Keratinocyte (primary cell): ENCODE measurements at places on chromosomes 12 and 14. TPM values are rescaled to one million over a fixed set of nuclear protein-coding genes. Genes with fewer than 3 reads are reported as not detected.
A peak's percentile ranks its signal among the peaks of the same experiment; 100 is the strongest.

DNA sequence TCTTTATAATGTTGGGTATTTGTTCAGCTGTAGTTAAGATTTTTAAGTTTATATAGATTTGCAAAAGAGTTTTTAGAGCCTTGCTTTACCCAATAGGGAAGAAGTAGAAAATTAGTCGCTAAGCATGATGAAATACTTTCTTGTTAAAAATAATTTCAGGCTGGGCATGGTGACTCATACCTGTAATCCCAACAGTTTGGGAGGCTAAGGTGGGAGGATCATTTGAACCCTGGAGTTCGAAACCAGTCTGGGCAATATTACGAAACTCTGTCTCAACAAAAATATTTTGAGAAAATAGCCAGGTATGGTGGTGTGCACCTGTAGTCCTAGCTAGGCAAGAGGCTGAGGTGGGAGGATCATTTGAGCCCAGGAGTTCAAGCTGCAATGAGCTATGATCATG lies 18.7 kb upstream of the SCFD1 start:
- DNase-seq: no peak
- no peaks in the 10 kb centered on the region for H3K27me3 ChIP-seq
- peaks cover 8% of the 10 kb centered on the region for H3K36me3 ChIP-seq
- peaks cover 1% of the 10 kb centered on the region for H3K4me1 ChIP-seq
- no peak overlapping the region for H3K27ac ChIP-seq
- H3K4me3 ChIP-seq: no peak overlapping the region

DNA sequence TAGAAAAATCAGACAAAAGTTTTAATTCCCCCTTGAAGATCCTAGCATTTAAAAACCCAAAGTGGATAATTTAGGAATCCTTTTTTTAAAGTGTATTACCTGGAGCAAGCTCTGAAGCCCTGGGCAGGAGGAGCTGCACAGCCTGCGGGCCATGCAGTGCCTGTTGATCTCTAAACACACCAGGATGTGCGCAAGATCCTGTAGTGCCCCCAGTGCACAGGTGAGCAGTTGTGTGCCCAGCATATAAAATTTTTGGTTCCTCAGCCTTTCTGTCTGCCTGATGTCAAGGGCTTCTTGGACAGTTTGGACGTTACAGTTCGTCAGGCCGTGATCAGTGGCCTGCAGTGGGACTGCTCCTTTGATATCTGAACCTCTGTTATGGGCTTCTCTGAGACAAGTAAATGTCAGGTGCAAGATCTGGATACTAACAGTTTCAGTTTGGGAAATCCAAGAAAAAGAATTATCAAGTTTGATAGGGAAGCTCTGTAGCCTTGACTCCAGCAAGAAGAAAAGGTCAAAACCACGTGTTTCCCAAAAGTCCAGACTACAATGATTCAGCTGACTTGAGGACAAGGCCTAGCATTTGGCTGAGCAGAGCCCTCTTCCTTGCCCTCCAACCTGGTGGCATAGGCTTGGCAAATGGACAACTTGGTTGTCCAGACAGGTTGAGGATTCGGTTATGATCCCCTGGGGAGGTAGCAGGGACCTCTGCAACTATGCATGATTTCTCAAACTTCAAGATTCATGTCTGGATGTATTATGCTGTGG lies 1.0 kb downstream of the ATXN7L3B start:
- H3K36me3 ChIP-seq: no peaks in the 10 kb centered on the region
- H3K27me3 ChIP-seq: no peaks in the 10 kb centered on the region
- DNase-seq: no peak
- H3K27ac ChIP-seq: peak overlapping the region; percentile 97

DNA sequence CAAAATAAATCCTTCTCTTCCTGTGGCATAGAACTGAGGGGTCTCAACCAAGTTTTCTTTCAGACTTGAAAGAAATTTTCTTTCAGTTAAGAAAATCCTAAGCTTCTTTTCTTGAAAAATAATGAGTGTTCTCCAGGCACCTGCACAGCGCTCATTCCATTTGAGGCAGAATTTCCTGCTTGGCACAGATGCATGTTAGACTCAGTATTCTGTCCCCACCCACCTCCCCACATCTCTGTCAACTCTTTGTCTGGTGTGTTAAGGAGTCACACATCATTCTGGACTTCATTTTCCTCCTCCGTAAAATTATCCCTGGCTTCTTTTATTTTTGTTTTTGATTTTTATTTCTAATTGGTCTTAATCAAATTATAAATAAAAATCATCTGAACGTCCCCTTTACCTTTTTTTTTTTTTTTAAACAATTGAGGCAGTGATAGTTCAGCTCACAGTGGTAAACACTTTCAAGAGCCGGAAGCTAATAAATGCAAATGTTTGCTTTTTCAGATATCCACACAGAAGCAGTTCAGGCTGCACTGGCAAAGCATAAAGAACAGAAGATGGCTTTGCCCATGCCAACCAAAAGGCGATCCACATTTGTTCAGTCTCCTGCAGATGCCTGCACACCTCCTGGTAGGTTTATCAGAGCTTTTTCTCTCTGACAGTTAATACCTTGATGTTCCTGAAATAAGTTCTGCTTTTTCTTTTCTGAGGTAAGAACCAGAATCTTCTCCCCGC lies 104.0 kb upstream of the ATF1 start:
- no peaks in the 10 kb centered on the region for H3K27me3 ChIP-seq
- H3K36me3 ChIP-seq: peaks cover 5% of the 10 kb centered on the region
- DNase-seq: no peak
- H3K27ac ChIP-seq: no peak overlapping the region
- peaks cover 3% of the 10 kb centered on the region for H3K4me1 ChIP-seq

RTL1 gene
- polyA plus RNA-seq: not detected in 3 replicates
